ENCODE measurements at places on chromosomes 2 and 18. TPM values are rescaled to one million over a fixed set of nuclear protein-coding genes. Genes with fewer than 3 reads are reported as not detected.

The FAM136A gene
- total RNA-seq: 32.9 TPM

The MC2R gene
- total RNA-seq: not detected

The TMBIM1 gene
- 125 TPM for total RNA-seq

The PRSS56 gene
- total RNA-seq: not detected

The AMER3 gene
- not detected for total RNA-seq

The PAX8 gene
- total RNA-seq: 0.69 TPM

The TGFA gene
- total RNA-seq: 0.43 TPM

The TYW5 gene
- total RNA-seq: 1.2 TPM

The MAB21L4 gene
- total RNA-seq: not detected

The AQP12A gene
- not detected for total RNA-seq

The SCG2 gene
- total RNA-seq: 0.26 TPM

The ALPG gene
- not detected for total RNA-seq

The CD207 gene
- not detected for total RNA-seq

The LAMA1 gene
- total RNA-seq: 1.1 TPM

The HOXD1 gene
- not detected for total RNA-seq

The SUMO1 gene
- 210 TPM for total RNA-seq

The UPP2 gene
- total RNA-seq: not detected

The GPR148 gene
- total RNA-seq: not detected

The GPAT2 gene
- total RNA-seq: not detected

The CXCR1 gene
- not detected for total RNA-seq

The C1GALT1C1L gene
- total RNA-seq: not detected

The PKDCC gene
- 24.0 TPM for total RNA-seq

The HOXD4 gene
- total RNA-seq: not detected

The TRIM43 gene
- not detected for total RNA-seq

The CYBRD1 gene
- total RNA-seq: 58.5 TPM

The MSGN1 gene
- total RNA-seq: not detected

The AP1S3 gene
- total RNA-seq: 22.2 TPM

The UGT1A8 gene
- total RNA-seq: 2.2 TPM

The COLEC12 gene
- total RNA-seq: 28.2 TPM

The NTSR2 gene
- not detected for total RNA-seq

The SH3RF3 gene
- total RNA-seq: 0.82 TPM

The MAIP1 gene
- 14.8 TPM for total RNA-seq

The RAB27B gene
- not detected for total RNA-seq

The TOGARAM2 gene
- 1.0 TPM for total RNA-seq

The SLC20A1 gene
- total RNA-seq: 117 TPM

The ZBTB7C gene
- 0.10 TPM for total RNA-seq

The MAP3K19 gene
- not detected for total RNA-seq

The MORN2 gene
- 126 TPM for total RNA-seq

The ZNF385B gene
- not detected for total RNA-seq

The PRKRA gene
- 75.7 TPM for total RNA-seq

The BCL11A gene
- not detected for total RNA-seq

The RNASEH1 gene
- 26.0 TPM for total RNA-seq

The ACMSD gene
- total RNA-seq: not detected
